ENCODE measurements at places on chromosomes 5 and 9.

DNA sequence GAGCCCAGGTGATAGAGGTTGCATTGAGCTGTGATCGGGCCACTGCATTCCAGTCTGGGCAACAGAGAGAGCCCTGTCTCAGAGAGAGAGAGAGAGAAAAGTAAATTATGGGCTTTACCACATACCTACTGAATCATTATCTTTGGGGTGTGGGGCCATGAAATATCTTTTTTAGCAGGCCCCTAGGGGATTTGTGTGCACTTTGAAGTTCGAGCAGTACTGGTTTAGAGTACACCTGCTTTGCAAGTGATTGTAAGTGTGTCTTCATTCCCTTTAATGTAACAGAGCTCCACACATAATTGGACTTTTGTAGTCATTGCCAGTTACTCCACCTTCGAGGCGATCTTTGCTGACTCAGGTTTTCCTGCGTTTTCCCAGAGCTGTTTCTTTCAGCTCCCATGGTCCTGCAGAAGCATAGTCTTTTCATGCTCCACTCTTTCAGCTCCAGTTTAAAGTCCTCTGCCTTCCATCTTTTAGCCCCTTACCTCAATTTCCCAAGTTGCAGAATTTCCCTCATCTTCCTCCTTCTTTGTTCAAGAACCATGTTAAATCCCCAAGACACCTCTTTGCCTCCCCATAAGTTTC is 24.0 kb upstream of the FRMPD1 start:
- no peak for DNase-seq

GRCh38 chr9:133759146-133759900 is 21.2 kb upstream of the SARDH start:
- no peak for DNase-seq

GRCh38 chr5:122942164-122942914 is 94.2 kb downstream of the PPIC start:
- DNase-seq, result no peak

DNA sequence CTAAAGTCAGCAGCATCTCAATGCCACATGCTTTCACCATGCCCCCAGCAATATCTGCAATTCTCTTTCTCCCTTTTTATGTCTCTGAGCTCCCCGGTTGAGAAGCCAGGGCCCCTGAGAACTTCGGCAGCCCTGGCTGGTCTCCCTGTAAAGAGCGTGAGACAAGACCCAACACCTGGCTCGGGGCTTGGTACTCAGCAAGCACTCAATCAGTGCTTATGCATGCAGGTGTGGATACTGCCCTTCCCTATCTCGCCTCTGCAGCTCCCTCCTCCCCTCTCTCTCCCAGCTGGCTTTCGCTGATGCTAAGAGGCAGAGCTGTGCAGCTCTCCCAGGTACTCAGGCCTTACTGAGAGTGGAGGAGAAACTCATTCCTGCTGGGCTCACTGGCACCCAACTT is 41.7 kb upstream of the AKNA start:
- no peak for DNase-seq

DNA sequence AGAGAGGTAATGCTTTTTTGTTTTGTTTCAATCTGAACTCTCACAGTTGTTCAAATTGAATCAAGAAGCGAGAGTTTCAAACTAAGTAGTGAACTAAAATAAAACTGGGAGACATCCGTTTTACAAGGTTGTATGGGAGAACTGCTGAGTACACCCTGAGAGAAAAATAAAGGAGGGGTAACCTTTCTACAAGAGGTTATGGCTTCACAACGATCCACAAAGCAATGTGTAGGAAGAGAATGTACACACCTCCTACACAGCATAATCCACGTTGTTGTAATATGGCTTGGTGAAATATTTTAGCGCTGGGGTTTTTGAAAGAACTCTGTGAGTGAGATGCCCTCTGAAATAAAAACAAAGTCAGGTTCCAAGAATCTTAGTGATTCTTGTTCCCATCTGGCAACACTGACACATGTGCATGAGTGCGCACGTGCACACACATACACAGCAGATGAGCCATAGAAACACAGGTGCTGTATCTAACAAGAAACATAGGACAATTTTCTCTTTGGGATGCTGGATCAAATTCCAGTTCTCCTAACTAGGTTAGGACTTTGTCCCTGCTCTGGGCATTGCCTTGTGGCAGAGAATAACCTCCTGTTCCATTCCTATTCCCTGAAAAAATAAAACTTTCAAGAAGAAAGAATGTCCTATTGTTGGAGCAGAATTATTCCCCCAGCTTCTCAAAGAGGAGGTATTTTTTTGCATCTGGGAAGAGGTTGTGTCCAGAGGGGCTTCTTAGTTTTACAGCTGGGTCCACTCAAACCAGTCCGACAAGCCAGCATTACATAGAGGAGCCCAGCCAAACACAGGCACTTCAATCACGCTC is 94.5 kb upstream of the EFNA5 start:
- no peak for DNase-seq

DNA sequence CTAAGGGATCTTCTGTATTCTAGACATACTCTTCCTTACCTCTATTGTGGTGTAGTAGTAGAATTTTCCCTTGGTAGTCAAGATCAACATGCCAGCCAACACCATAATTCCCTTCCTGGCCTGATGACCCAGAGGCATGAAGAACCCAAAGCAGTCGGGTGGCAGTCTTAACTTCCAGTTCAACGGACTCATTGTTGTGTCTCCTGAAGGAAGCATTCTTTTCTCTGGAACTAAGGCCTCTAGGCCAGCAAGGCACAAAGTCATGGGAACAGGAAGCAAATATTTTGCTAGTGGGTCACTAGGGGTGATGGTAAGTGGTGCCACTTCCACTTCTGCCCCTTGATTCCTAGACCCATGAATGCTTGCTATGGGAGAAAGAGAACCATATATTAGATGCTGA is 55.2 kb upstream of the DAPK1 start:
- no peak for DNase-seq

All from activated T-helper 1 cell treated with anti-CD3 and anti-CD28 coated beads, Interleukin-2, amount 50 U/mL, for 16 hours (primary cell).